Stimulated activated CD4-positive, alpha-beta T cell treated with anti-CD3 and anti-CD28 coated beads, Interleukin-2, amount 100 ng/mL, for 4 hours (primary cell): ENCODE measurements at places on chromosomes 1 and 21.

DNA sequence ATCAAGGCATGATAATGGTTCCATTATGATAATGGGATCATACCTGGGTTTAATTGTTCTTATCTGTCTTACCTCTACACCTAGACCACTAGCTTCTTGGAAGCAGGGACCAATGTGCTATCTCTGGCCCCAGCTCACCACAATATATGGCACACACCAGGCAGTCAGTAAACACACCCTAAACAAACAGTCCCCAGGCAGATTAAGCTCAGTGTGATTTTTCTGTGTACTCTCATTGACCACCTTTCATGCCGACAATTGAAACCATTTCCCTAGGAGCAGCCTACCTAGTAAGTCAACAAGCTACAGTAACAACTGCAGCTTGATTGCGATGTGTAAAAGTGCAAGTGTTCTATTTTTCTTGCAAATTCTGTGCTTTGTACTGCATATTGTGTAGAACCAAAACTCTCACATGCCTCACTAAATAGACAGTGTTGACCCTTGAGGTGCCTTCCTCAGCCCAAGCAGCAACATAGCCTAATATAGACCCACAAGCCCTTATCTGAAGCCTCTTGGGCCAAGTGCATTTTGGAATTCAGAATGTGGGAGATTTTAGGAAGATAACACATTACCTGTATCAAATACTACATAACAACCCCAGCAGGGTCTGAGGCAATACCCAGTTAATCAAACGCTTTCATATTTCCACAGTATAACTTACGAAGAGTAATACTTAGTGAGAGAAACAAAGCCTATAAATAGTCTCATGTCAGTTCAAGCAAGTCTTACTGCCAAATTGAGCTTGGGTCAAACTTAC lies 32.0 kb downstream of the INPP5B start:
- no peak for DNase-seq

- DNase-seq: no peak
Observed at GRCh38 chr1:32071758-32072621, 749 bp upstream of the TMEM39B start.

DNA sequence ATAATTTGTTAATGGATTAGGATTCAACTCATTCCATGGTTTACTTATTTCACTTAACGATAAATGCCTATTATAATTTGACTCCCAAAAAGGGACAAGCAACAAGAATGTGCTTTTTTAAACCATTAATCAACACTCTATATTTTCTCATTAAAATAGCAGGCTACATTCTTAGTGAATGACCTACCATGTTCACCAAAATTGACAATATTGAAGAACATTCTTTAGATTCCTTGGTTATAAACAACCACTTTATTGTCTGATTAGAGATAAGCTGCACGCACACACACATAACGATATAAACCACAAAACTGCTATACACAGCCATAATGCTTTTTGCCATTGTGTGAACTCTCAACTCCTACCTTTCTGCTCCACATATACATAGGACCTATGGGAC lies 75.4 kb upstream of the LRRC7 start:
- no peak for DNase-seq

GRCh38 chr1:203649551-203649998 lies 22.9 kb downstream of the ATP2B4 start:
- DNase-seq: no peak

DNA sequence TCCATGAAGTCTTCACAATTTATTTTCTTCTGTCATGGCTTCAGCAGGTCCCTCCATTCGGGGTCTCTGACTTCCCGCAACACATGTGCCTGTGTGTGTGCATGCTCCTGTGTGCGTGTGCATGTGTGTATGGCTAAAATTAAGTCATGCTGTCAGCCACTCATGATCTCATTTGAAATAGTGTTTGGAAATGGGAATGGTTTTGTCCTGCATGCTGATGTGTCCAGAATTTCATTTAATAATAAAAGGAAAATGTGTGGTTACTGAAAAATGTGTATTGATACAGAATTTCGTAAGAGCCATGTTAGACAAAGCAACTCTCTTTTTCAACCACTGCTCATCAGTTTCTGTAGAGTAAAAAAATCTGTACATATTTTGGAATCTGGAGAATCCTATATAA lies 123.8 kb upstream of the PRDX6 start:
- DNase-seq: no peak

DNA sequence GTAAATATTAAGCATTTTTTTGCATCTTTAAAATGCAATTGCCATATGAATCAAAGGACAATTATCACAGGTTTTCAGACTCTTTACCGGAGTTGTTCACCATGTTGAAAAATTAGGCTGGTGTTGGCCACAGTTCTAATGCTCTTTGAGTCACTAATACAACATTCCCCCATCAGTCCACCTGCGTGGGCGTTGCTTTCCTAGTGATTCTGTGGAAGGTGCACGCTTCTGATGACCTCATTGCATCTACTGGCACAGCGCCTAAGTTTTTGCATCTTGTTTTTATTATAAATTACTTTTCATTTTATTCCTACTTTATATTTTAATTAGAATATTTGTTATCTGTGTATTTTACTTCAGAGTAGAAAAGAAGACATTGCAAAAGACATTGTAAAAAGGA lies 4.7 kb upstream of the F5 start:
- DNase-seq: no peak

DNA sequence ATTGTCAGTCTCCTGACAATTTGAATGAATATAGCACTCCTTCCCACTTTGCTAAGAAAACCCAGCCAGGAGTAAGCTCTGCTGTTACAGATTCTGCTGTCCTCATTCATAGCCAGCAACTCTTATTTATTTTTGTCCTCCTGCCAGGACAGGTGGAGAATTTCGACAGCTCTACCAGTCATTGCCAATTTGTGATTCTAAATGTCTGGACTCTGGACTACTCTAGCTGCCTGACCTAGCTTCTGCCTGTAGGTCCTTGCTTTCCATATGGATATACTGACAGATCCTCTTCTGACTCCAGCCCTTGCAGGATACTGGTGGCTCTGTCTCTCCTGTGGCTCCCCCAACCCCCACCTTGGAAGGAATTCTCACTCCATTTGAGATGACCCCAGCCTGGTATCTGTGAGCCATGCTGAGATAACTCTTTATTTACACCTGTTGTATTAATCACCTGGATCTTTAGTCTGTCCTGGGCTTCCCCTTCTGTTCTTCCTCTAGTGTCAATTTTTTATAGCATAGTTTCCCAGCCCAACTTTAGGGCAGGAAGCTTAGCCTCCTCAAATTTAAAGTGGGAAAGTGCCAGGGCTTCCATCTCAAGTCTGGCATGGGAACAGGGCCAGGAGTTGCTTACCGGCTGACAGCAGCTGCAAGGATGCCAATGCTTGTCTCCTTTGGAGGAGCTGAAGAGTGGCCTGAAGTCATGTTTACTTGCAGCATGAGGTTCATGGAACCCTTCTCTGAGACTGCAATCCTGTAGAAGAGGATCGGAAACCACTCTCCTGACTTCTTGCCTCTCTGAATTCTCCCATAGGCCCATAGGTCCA lies 6.7 kb downstream of the PM20D1 start:
- no peak for DNase-seq

DNA sequence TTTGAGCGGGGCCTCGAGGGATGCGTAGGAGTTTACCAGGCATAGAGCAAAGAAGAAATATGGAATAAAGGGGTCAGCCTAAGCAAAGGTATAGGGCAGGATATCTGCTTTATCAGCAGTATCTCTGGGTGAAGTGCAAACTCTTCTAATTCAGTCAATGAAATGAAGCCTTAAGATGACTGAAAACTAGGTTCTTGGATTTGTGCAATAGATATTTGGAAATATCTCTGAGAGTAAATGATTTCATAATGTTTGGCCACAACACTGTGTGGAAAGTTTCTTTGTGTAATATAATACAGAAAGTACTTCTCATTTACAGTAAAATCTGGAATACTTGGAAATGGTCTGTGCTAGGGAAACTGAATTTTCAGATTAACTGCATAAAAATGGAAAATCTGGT lies 26.1 kb downstream of the KCNJ15 start:
- no peak for DNase-seq

- no peak for DNase-seq
Observed at GRCh38 chr1:155218854-155219591, 10.5 kb downstream of the MTX1 start.

DNA sequence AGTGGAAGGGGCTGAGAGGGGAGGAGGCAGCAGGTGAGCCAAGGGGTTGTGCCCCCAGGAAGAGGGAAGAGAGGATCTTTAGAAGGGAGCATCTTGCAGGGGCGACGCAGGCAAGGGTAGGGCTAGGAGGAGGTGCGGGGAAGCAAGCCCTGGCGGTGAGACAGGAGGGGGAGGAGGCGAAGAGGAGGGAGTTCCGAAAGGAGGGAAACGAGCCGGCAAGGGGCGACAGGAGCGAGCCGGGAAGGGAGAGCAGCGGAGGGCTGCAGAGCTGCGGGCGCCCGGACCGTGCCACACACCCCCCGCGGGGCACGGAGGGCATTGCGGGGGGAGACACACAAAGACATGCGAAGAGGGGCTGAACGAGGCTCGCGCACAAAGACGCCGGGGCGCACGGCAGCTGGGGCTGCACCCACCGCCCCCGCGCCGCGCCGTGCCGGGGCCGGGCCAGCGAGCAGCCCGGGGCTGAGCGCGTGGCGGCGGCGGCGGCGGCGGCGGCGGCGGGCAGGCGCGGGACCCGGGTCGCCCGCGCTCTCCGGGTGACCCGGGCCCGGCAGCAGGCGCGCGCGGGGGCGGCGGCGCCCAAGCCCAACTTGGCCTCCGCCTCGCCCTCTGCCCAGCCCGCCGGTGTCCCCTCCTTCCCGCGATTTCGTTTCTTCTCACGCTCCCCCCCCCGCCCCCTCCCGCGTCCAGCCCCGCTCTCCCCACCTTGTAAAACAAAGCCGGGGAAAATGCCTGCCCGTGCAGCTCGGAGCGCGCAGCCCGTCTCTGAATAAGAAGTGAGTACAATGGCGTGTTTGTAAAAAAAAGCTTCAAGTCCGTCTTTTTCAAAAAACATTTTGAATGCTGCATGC lies at the start of gene KCNK2:
TSS of gene KCNK2 (plus strand) at position 206 of the 851 bp plus-strand sequence. CDS start 649 bp downstream, outside the sequence.
- DNase-seq: no peak

DNA sequence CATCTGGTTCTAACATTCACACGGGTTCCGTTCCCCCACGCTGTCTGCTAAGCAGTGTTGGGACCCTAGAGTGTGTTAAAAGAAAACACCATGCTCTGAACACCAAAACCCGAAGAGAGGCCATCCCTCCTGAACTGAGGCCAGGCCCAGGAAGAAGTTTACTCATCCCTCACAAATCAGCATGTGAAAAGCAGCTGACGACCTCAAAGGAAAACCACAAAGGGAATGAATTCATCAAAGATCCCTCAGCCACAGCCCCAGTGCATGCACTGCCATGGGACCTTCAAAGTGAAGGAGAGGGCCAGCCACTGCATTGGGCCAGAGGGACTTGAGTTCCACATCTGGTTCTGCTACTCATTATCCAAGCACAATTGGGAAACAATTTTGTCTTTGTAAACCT lies 7.0 kb upstream of the PSEN2 start:
- no peak for DNase-seq
